RPMI7951 (cell line): ENCODE measurements at places on chromosomes 2 and 18. TPM values are rescaled to one million over a fixed set of nuclear protein-coding genes. Genes with fewer than 3 reads are reported as not detected.

DNA sequence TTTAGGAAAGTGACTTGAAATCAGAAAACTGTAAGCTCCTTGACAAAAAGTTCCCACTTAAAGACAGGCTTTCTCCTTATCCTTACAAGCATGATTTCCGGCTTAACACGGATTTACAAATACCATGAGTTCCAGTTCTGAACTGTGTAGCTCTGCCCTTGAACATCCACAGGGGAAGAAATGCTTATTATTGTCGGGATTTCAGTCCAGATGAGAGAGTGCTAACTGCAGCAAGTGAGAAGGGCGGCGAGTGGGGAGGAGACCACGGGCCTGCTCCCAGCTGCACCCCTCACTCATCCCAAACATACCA, 73.1 kb downstream of the LRRC30 start:
- no peak for DNase-seq

DNA sequence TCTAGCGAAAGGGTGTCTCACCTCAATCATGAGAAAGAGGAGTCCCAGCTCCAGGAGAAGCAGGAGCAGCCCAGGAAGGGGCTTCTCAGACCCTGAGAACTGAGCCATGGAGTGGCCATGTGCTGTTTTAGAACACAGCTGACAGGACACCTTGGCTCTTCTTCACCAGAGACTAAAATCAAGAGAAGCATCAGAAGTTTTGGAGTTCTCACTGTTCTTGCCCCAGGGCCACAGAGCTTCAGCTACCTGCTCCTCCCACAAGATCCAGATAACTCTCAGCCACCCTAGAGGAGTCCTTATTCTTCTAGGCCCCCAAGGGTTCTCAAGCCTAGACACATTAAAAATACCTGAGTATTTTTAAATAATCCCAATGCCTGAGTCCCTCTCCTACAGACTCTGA, 99.6 kb upstream of the ATP8B1 start:
- DNase-seq, result no peak

- no peak for DNase-seq
Observed at GRCh38 chr2:20137884-20138283, 86.5 kb upstream of the LAPTM4A start.

GRCh38 chr2:160042054-160042453, 20.4 kb downstream of the PLA2R1 start:
- DNase-seq, result no peak

- DNase-seq, result no peak
Observed at GRCh38 chr2:191653667-191654391, 24.1 kb upstream of the NABP1 start.

- no peak for DNase-seq
Observed at GRCh38 chr2:5409898-5410381, 282.2 kb upstream of the SOX11 start.

DNA sequence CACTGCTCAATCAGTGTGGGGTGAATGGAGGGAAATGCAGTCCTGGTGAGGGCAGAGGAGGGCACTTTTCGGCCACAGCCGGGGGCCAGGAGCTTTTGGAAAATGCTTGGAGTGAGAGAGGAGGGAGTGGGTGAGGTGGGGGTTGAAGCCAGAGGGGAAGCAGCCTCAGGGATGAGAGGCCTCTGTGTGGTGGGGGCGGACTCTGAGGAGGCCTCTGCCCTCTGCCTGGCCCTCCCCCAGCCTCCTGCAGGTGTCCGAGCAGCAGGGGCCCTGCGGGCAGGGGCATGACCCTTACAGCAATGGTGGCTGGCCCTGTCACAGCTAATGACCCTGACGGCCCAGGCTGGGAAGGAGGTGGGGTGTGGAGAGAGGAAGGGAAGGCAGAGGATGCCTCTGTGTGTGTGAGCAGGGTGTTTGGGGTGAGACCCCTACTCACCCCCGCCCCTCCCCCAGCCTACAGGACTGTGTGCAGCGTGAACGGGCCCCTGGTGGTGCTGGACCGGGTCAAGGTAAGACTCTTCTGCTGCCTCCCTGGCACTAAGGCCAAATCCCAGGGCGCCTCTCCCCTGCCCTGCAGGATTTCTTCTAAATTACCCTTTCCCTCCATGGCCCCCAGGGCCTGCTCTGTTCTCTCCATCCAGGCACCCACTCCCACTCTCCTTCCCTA, 7.6 kb downstream of the ATP6V1B1 start:
- no peak for DNase-seq

DNA sequence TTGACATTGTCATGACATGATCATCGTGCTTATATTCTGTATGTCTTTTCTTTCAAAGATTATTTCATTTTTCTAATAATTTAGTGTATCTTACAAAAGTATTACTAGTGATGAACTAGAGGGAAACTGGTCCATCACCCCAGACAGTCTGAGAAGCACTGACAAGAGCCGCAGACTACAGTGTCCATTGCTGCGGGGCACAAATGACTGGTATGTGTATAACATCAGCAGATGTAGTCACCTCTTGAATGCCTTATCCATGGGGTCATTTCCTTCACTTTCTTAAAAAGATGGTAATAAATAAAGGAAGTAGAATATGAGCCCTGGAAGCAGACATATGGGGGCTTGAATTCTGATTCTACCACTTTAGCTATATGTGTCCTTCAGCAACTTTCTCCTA, 29.6 kb downstream of the NEMP2 start:
- DNase-seq, result peak; percentile 25

DNA sequence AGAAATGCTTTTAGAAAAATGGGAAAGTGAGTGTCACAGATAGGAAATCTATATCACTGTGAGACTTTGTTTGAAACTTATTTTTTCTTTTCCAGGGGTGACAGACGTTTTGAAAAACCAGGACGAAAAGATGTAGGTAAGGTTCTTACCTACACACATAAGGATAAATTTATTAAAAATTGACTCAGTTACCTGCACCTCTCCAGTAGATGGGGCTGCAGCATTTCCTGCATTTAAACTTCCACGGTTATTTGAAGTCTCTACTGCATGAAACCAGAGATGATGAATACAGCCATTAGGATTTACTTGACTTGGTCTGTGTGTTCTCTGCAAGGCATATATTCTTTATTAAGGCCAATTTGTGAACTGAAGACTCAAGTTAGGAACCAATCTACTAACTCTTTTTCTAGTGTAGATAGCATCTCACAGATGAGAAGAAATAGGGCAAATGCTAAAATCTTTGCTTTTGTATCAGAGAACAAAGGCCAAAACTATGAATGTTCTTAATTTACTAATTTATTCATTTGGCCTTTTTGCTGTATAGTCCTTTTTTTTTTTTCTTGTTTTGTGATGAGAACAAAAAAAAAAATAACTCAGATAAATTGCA, 15.0 kb downstream of the KCNJ13 start:
- peak; percentile 42 for DNase-seq

DNA sequence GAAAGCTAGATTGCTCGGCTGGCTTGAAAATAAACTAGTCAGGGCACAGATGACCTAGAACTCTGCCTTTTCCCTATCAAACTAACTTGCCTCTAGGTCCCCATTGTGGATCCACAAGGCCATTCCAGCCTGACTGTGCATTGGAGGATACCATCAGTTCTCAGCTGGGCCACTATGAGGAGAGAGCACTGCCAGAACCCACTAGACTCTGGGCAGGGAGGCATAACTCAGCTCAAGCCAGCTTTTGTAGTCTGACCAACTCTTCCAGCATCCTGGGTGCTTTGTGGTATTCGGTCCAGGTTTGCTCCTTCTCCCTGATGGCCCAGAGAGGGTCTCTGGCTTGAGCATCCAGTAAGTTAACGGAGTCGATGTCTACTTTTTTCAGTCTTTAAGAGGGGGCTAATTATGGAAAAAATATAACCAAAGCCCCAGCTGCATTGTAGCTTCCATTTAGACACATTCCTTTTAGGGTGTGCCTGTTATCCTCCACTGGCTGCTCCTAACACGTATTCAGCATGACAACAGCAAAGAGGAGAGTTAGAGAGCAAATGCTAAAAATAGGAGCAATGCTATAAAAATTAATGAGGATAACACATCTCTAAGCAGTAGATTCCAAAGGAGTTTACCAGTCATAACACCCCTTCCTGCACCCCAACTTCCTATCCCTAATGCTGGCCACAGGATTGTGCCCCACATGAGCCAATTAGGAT, 15.2 kb downstream of the GKN2 start:
- peak; percentile 9 for DNase-seq

- DNase-seq, result no peak
Observed at GRCh38 chr18:55783921-55784320, 195.9 kb upstream of the TCF4 start.

DNA sequence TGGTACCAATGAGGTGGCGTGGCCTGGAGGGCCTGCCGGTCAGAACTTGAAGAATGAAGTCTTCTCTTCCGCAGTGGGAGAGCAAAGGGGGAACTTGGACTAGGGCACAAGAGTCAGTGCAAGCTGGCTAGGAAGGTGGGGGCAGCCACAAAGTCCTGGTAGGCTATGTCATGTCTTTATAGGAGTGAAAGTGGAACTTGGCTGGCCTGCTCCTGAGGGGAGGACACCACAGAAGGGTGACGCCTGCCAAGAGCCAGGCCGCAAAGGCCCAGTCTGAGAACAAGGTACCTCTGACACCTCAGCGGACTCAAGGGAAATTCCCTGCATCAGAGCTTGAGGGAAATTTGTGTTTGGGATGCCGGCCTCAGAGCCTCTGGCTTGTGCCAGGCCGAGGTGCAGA, 32.2 kb upstream of the MAP3K20 start:
- no peak for DNase-seq

DNA sequence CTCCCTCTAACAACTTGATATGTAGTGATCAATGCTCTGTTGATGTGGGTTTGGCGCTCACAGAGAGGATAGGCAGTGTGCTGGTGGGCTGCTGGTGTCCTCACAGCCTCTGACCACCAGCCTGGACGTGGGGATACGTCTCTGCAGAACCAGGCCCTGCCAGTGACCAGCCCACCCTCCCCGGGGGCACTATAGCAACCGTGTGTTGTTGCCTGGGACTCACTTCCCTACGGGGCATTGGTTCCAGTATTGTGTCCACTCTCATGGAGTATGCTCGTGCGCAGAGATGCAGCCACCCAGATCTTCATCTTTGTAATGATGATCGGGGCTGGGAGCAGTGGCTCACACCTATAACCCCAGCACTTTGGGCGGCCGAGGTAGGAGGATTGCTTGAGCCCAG, 180.1 kb downstream of the LDLRAD4 start:
- DNase-seq, result no peak

DNA sequence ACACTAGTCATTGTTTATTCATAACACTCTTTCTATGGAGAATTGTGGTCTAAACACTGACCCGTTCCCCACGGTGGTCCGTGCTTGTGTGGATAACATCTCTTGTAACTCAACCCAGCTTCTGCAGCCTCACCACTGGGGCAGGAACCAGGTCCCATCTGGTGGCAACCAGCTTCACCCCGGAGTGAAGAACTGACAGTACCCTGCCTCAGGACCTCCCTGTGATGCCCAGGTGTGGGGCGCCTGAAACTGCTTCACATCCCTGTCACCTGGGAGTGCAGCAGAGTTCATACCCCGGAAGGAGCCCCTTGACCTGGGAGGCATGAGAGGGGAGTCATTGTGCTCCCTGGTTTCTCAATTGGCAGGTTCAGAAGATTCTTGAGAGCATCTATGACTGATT, 81.1 kb downstream of the LONRF2 start:
- no peak for DNase-seq

DNA sequence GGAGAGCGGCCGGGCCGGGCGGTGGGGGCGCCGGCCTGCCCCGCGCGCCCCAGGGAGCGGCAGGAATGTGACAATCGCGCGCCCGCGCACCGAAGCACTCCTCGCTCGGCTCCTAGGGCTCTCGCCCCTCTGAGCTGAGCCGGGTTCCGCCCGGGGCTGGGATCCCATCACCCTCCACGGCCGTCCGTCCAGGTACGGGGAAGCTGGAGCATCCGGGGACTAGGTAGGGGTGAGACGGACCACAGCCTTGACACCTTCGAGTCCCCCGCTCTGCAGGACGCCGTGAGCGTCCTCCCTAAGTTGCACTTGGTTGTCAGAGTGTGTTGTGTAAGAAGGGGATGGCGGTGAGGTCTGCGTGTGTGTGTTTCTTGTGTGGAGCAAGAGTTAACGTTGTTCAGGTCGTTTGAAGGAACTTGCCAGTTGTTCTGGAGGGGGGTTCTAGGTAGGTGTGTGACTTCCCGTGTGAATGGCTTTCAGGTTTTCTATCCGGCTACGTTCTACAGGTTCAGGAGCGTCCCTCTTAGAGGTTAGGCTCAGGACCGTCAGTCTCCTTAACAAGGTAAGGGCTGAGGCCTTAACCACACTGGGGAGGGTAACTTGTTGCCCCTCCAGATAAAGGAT, 393 bp downstream of the IL1R1 start:
- DNase-seq, result peak; percentile 28

- DNase-seq, result no peak
Observed at GRCh38 chr2:185806783-185807182, 68.2 kb downstream of the FSIP2 start.

GRCh38 chr2:95058466-95058988, 33.0 kb downstream of the MAL start:
- DNase-seq, result no peak

GRCh38 chr2:198117406-198118041, 313.1 kb downstream of the PLCL1 start:
- DNase-seq, result no peak

DNA sequence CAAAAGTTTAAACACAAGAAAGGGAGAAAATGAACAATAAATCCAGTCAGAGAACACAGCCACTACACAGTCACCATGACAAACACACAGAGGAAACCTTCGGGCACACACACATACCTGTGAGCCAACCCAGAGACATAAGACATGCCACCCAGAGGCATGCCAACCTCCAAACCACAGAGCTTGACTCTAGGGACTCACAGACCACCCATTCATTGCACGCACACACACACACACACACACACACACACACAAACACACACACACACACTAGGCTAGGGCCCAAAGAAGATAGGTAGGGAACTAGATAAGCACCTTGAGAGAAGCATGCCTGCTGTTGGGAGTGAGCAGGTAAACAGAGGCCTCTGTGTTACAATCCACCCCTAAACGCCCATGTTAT, 9.1 kb downstream of the SIX3 start:
- DNase-seq, result no peak

DNA sequence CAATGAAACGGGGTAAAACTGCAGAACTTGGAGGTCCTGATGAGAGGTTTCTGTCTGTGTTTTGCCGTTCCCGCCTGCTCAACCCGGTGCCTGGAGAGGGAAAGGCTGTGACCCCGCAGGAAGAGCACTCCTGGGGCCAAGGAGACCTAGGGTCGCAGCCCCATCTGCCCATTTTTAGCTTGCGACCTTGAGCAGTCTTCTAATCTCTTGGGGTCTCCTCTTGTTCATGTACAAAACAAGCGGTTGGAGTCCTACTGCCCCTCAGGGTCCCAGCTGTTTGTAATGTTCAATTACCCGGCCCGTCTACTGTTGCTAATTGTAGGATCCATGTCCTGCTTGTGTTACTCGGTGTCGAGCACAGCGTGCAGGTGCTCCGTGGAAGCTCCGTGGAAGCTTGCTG, 104.5 kb downstream of the PTGR3 start:
- no peak for DNase-seq

TANK gene
- 92.0 and 125 TPM in 2 replicates for total RNA-seq

VIL1 gene
- not detected in 2 replicates for total RNA-seq

COL3A1 gene
- total RNA-seq, result 33.6 and 39.9 TPM in 2 replicates

CFAP65 gene
- 0.10 and 0.12 TPM in 2 replicates for total RNA-seq

PIEZO2 gene
- 10.7 and 10.8 TPM in 2 replicates for total RNA-seq

FZD7 gene
- 29.4 and 32.4 TPM in 2 replicates for total RNA-seq

SP140L gene
- 9.0 and 15.1 TPM in 2 replicates for total RNA-seq

AGXT gene
- 0.10 and 0.24 TPM in 2 replicates for total RNA-seq

DOCK10 gene
- total RNA-seq, result 42.8 and 45.6 TPM in 2 replicates

AFG3L2 gene
- total RNA-seq, result 29.2 and 35.7 TPM in 2 replicates

TRIM43 gene
- total RNA-seq, result not detected in 2 replicates

LBX2 gene
- total RNA-seq, result 6.7 and 10.6 TPM in 2 replicates
